ENCODE measurements at places on chromosomes 16 and 17. TPM values are rescaled to one million over a fixed set of nuclear protein-coding genes. Genes with fewer than 3 reads are reported as not detected.

DNA sequence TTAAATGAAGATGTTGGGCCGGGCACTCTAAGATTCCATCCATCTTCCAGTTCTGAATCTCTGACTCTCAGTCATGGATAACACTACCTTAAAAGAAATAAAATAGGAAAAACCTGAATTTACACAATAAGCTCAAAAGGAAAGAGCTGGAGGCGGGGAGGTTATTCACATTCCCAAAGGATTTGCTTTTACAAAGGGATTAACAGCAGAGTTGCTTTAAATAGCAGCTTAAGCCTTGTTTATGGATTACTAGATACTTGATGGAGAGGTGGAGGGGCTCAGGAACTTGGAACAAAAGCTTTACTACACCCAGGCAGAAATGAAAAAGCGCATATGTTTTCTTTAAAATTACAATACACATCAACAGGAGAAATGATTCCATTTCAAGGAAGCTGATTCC, 84.5 kb downstream of the XYLT1 start:
- ATAC-seq: no peak

- peak; percentile 86 for ATAC-seq
Observed at GRCh38 chr17:1147664-1148063, 32.1 kb downstream of the ABR start.

DNA sequence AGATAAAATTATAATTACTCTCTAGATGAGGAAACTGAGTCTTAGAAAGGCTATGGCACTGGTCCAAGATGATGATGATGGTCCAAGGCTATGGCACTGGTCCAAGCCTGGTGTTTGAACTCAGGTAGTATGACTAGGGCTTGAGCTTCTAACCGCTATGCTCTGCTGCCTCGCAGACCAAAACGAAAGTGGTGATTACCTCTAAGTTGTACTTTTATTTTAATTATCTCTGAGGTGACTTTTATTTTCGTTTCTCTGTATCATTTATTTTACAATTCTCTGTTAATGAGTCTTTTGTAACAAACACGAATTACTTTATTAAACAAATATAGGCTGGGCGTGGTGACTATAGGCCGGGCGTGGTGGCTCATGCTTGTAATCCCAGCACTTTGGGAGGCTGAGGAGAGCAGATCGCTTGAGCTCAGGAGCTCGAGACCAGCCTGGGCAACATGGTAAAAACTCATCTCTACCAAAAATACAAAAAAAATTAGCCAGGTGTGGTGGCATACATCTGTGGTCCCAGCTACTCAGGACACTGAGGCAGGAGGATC, 5.6 kb downstream of the REXO5 start:
- ATAC-seq: no peak

The TP53TG3C gene
- total RNA-seq: not detected

GRCh38 chr17:41212524-41213169, 13.8 kb upstream of the KRTAP9-2 start:
- ATAC-seq: no peak
